ENCODE measurements at places on chromosomes 1 and 21.

- no peaks in the 10 kb centered on the region for H3K4me1 ChIP-seq
- no peaks in the 10 kb centered on the region for H3K27me3 ChIP-seq
These were observed 116.5 kb upstream of the ATP1B1 start for GRCh38 chr1:168989985-168990384.

- H3K27ac ChIP-seq: no peak overlapping the region
- DNase-seq: no peak
- no peak overlapping the region for H3K4me3 ChIP-seq
- no peaks in the 10 kb centered on the region for H3K27me3 ChIP-seq
These were observed 352.5 kb downstream of the HHAT start for GRCh38 chr1:210681158-210681557.

DNA sequence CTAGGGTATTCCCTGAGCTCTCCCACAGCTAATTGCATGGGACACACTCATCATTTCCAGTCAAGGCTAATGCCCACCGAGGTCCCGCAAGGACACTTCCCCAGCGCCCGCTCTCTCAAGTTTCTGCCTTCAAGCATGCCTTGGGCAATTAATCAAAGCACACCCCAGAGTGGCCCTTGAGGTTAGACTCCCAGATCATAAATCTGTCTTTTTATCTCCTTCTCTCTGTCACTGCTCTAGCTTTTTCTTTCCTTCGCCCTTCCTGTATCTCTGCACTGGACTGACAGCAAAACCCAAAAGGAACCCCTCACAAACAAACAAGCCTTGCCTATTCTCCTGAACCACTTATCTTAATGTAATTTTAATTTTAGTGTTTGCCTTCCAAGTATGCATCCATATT is 7.9 kb upstream of the EXOSC10 start:
- no peak overlapping the region for H3K27ac ChIP-seq
- peaks cover 58% of the 10 kb centered on the region for H3K36me3 ChIP-seq
- H3K4me3 ChIP-seq: no peak overlapping the region
- no peak for DNase-seq
- no peaks in the 10 kb centered on the region for H3K4me1 ChIP-seq

GRCh38 chr1:154190550-154190949 is 1.4 kb downstream of the TPM3 start:
- no peak for DNase-seq
- H3K36me3 ChIP-seq: no peaks in the 10 kb centered on the region
- H3K27me3 ChIP-seq: peaks cover 40% of the 10 kb centered on the region
- no peak overlapping the region for H3K27ac ChIP-seq
- H3K4me1 ChIP-seq: no peaks in the 10 kb centered on the region

- peaks cover 13% of the 10 kb centered on the region for H3K36me3 ChIP-seq
- H3K27ac ChIP-seq: peak overlapping the region; percentile 86
- peak overlapping the region; percentile 72 for H3K4me3 ChIP-seq
- no peaks in the 10 kb centered on the region for H3K27me3 ChIP-seq
These were observed 800 bp downstream of the HIPK1 start for GRCh38 chr1:113929750-113930498.

GRCh38 chr1:28775121-28775942 is 36.6 kb upstream of the OPRD1 start:
- DNase-seq: no peak
- H3K4me1 ChIP-seq: no peaks in the 10 kb centered on the region
- no peak overlapping the region for H3K27ac ChIP-seq

Measured in DND-41 (cell line).